ENCODE measurements at places on chromosomes 7 and 10.

DNA sequence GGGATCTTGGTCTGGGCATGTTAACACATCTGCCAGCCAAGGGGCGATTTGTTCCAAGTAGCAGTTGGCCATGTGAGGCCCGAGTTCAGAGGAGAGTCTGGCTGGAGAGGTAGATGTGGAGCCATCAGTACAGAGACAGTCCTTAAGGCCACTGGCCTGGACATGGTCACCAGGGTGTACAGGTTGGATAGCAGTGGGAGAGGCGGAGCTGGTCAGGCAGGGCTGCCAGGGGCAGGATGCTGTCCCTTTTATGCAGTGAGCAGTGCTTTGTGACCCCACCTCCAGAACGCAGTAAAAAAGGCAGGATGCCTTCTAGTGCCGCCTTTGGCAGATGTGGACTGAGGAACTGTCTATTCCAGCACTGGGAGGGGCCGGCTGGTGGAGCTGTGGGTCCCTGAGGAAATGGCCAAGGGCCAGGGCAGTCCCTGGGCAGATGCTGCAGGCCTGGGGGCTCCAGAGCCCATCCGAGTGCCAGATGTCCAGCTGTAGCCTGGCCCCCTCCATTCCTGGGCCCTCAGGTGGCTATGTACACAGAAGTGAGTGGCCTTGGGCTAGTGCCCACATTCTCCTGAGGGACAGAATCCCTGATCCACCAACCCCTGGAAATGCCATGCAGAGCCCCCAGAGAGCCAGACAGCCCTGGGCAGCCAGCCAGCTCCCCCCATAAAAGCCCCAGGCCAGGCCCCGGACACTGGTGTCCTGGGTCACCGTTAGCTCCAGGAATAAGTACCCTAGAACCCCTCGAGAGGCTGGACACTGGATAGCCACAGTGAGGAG is 17.2 kb upstream of the MYL7 start:
- DNase-seq: no peak

DNA sequence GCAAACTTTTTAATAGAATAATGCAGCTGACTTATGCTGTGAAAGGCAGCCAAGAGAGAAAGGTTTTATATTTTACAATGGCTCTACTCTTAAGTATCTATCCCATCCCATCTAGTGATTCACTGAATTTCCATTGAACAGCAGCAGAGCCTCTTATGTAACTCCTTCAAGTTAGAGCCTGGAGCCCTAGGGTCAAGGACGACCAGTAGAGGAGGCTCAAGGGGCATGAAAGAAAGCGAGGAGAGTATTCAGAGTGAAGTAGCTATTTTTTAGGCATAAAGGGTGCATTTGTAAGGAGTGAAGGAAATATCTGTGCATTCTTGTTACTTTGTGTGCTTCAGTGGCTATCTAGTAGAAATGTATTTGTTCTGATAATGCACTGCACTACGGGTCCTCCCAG is 180.2 kb upstream of the TPK1 start:
- DNase-seq: no peak

GRCh38 chr7:80039251-80039884 is 95.3 kb upstream of the GNAI1 start:
- DNase-seq: no peak

DNA sequence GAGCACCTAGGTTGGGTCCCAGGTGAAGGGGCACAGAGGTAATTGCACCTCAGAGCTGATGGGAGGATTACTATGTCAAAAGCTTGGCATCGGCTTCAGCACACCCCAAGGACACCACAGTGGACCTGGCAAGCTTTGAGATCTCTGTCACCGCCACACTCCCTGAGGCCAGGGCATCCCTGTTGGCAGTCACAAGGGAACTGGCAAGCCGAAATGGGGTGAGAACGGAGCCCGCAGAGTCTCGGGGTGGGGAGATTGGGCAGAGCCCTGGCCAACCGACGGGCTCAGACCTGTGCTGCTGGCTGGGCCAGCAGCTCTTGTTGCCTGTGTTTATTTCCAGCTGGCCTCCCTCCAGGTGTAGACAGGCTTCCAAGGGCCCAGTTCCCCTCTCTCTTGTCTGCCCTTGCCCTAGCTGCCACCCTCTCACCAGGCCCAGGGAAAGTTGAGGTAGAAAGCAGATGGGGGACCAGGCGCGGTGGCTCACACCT is 2.5 kb downstream of the HSPB1 start:
- DNase-seq: peak; percentile 68

DNA sequence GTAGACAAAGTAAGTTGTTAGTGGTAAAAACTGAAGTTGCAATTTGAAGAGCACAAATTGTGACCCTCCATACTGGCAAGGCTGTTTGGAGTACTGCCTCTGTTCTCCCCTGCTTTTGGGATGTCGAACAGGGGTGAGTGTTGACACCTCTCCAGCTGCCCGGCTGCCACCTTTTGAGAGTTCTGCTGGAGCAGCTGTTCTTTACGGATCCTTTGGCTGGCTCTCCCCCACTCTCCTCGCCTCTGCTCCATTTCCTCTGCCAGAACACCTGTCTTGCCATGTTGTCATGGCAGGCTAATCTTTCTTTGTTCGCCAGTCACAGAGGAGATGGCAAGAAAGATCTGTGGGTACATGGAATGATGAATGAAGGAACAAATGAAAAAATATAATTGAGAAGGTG is 34.9 kb downstream of the INSYN2A start:
- no peak for DNase-seq

DNA sequence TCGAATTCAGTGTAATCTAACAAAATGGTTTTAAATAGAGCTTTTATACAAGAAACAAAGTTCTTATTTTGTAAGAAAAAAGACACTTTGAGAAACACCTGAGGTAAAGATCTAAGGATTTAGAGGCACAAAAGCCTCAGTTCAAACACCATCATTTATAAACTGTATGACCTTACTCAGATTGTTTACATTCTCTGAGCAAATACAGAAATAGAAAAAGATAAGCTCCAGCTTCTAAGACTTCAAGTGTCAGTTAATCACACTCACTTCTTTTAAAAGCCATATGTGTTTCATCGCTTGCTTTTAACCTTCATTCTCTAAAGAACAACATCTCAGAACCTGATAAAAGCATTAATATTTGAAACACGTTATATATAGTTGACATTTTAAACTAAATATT is 27.9 kb downstream of the CADPS2 start:
- no peak for DNase-seq

GRCh38 chr7:27108390-27109127 is 6.1 kb upstream of the HOXA2 start:
- no peak for DNase-seq

GRCh38 chr7:47945261-47946015 is 2.8 kb downstream of the PKD1L1 start:
- DNase-seq: peak; percentile 66

DNA sequence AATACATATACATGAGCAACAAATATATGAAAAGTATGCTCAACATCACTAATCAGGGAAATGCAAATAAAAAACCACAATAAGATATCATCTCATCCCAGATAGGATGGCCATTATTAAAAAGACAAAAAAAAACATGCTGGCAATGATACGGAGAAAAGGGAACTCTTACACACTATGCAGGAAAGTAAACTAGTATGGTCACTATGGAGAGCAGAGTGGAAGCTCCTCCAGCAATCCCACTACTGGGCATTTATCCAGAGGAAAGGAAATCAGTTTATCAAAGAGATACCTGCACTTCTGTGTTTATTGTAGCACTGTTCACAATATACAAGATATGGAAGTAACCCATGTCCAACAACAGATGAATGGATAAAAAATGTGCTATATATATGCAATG is 217.5 kb downstream of the SDK1 start:
- DNase-seq: no peak

- no peak for DNase-seq
Measured at GRCh38 chr10:116105264-116105663, 167.7 kb downstream of the GFRA1 start.

- DNase-seq: peak; percentile 32
Measured at GRCh38 chr7:71843676-71844075, 568.5 kb downstream of the CALN1 start.

GRCh38 chr7:40175725-40176510 is 41.1 kb downstream of the SUGCT start:
- no peak for DNase-seq

GRCh38 chr7:55546814-55547213 is 25.5 kb downstream of the VOPP1 start:
- DNase-seq: peak; percentile 46

DNA sequence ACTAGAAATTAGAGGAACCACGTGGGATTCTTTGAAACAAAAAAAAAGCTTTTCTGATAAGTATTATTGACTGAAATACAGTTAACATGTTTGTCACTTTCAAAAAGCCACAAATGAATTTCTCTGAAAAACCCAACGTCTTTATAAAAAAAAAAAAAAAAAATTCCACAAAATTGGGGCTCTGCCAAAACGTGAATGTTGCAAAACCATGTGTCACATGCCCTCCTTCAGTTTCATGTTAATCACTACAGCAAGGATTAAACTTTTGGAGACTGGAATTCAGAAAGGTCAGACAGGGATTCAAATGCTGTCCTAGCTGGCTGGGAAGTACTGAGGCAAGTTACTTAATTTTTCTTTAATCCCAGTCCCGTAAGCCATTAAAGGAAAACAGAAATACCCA is 278.0 kb upstream of the KLF14 start:
- DNase-seq: no peak

DNA sequence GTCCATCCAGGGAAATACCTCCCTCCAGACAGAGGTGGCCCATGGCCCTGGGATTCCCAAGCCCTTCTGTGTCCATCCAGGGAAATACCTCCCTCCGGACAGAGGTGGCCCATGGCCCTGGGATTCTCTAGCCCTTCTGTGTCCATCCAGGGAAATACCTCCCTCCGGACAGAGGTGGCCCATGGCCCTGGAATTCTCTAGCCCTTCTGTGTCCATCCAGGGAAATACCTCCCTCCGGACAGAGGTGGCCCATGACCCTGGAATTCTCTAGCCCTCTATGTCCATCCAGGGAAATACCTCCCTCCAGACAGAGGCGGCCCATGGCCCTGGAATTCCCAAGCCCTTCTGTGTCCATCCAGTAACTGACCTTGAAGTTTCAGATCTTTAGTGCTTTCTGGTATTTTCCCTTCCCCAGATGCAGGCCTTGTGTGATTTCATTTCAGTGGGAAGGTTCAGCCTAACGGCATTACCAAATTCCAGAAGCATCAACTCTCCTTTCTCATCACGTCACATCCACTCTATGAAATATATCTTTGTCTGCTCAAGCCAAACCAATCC is 28.8 kb upstream of the DIP2C start:
- DNase-seq: no peak

GRCh38 chr10:47160261-47160908 is 139.6 kb upstream of the GDF10 start:
- no peak for DNase-seq

GRCh38 chr10:121667948-121668313 is 69.7 kb upstream of the FGFR2 start:
- DNase-seq: no peak

DNA sequence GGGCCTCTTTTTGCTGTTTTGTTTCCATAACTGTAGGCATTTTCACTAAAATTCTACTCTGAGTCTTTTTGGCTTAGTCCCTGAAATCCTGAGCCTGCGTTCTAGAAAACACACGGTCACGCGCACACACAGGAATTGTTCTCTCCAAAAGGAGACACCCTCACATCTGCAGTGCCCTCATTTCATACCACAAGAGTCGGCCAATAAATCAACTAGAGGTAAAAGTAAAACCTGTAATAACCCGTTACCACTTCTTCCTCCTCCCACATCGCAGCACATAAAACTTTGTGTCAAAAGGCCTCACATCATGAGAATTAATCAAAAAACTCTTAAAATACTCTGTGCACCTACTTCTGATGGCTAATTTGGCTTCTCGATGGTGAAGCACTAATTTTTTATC is 133.3 kb upstream of the MGMT start:
- no peak for DNase-seq

DNA sequence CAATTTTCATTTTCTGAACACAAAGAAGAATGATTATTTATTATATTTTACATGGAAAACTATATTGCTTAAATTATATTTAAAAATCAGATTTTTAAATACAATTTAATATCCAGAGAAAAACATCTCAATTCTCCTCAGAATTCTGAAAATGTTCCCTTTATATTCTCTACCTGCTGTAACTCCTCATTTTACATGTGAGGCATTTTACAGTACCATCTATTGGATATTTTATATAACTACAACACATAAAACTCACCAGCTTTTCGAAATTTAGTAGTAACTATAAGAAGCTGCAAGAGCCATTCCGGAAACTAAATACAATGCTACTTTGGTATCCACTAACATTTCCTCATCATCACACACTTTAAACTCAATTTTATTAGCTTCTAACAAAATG is 264.6 kb downstream of the DGKB start:
- DNase-seq: no peak

- no peak for DNase-seq
Measured at GRCh38 chr10:17429490-17429889, 24.9 kb downstream of the ST8SIA6 start.

- peak; percentile 30 for DNase-seq
Measured at GRCh38 chr10:60368875-60369546, 20.7 kb downstream of the ANK3 start.

DNA sequence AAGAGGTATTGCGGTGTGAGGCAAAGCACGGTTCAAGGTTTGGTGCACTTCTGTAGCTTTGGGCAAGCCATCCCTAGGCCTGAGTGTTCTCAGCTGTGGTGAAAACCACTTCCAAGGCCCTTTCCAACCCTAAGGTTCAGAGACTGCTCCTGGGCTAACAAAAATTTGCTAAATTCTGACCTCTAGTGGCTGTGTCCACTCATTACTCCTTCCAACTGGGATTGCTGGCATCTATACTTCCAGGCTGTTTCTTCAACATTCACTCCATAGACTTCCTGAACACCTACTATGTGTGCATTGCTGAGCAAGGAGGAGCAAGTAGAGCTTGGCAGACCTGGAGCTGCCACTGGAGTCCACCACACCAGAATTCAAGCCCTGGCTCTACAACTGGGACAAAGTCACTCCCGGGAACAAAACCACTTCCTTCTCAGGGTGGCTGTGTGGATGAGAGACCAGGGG is 29.3 kb upstream of the SH3PXD2A start:
- peak; percentile 74 for DNase-seq

- no peak for DNase-seq
Measured at GRCh38 chr10:103576862-103577261, 83.4 kb downstream of the NEURL1 start.

- DNase-seq: no peak
Measured at GRCh38 chr7:14954035-14954434, 51.5 kb upstream of the DGKB start.

GRCh38 chr7:3092468-3092867 is 48.8 kb upstream of the CARD11 start:
- no peak for DNase-seq

GRCh38 chr10:29702273-29703164 is 67.7 kb upstream of the SVIL start:
- no peak for DNase-seq

GRCh38 chr10:91614225-91614624 is 18.6 kb downstream of the PPP1R3C start:
- no peak for DNase-seq

DNA sequence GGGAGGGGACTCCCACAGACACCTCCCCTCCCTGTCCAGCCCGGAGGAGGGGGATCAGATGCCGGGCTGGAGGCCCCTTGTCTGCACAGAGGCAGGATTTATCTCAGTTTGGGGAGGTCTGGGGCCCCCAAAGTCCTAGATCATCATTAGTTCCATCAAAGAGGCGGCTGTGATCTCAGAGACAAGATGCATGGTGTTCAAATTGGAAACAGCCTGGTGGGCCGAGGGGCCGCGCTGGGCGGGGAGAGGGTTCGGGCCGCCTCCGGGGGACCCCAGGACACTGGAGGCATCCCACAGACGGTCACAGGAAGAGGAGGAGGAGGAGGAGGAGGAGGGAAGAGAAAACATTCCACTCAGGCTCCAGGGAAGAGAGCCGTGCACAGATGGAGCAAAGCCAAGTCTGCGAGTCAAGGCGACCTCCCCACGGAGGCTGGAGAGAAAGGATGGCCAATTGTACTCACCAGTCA is 69.5 kb upstream of the CUX1 start:
- DNase-seq: no peak

Data from midbrain (tissue), 1 donor.